H9 (cell line): ENCODE measurements at places on chromosomes 7 and 10. TPM values are rescaled to one million over a fixed set of nuclear protein-coding genes. Genes with fewer than 3 reads are reported as not detected.

DNA sequence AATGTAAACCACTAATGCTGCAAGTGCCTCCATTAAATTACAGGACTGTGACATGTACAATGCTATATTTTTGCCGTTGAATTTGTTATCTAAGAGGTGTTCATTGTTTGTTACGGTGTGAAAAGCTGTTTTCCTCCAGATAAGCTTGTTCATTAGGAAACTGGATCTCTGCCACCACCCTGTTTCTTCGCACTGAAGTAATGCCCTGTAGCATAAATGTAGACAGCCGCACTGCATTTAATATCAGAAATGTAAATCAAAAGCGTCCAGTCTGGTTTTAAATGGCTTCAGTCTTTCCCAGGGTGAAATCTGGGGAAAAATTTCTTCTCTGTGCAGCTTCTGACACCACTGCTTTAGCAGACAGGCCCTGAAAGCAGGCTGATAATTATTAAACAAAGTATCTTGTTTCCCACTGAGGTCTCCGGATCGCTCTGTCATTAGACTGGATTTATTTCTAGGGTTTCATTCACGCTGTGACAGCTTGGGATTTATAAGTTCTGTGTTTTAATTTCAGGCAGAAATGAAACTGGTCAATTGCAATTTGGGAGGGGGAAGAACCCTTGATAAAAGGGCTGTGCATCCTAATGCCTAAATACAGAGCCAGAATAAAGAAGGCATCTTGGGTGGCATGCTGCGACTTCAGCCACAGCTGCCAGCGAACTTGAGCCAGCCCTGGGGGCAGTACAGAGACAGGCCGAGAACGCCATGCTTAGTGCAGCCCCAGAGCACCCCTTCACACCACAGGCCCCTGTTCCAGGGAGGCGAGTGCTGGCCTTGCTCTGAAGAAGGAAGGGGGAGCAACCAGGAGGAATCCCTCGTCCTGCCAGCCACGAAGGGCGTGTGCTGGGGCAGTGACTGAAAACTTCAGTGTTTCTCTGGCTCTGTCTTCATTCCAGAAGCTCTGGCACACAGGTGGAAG lies 547.7 kb upstream of the GALNT17 start:
- no peak for DNase-seq

DNA sequence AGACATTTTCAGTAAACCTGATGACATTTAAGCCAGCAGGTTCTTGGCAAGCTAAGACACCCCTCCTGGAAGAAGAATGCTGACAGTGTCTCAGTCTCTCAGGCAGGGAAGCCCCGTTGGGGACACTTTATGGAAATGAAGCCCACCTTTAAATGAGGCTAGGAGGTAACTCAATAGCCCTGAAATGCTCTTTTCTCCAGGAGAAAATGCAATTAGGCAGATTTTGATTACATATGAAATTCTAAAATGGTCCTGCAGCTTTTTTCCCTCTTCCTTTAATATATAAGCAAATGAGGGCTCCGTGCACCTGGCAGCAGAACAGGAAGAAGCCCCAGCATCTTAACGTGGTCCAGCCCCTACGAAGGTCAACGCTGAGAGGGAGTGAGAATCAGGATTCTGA lies 65.8 kb upstream of the CHST15 start:
- DNase-seq, result no peak

GRCh38 chr10:110717781-110718589 lies 73.8 kb downstream of the RBM20 start:
- no peak for DNase-seq

DNA sequence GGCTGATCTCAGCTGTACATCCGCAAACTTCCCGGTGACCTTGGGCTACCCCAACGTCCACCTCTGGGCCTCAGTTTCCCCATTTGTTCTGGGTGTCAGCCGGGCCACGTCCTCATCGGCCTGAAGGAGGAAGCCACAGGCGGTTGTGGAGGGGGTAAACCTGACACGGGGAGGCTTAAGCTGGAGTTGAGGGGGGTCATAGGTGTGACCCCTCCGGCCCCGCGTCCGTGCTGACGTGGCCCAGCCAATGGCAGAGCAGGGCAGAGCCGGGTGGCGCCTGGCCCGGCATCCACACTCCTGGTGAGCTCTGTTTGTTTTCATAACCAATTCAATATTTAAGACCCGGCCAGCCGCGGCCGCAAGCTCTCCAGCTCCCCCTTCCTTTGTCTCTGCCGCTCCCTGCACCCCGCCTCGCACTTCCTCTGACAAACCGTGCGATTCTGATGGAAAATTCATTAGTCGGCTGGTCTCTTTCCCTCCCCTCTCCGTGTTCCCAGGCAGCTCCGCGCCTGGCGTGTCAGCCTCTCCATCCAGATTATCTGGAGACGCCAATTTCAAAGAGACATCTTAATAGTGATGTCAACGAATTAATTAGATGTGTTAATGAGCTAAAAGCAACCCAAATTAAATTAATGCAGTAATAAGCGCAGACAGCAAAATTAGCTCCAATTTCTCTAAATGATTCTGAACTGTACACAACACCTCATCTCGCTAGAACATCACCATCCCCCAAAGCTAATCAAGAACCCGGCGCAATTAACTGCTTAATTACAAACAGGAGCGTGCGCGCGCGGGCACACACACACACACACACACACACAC lies 55.4 kb downstream of the MICALL2 start:
- DNase-seq, result no peak

- no peak for DNase-seq
Observed at GRCh38 chr7:91212582-91212981, 51.7 kb upstream of the FZD1 start.

DNA sequence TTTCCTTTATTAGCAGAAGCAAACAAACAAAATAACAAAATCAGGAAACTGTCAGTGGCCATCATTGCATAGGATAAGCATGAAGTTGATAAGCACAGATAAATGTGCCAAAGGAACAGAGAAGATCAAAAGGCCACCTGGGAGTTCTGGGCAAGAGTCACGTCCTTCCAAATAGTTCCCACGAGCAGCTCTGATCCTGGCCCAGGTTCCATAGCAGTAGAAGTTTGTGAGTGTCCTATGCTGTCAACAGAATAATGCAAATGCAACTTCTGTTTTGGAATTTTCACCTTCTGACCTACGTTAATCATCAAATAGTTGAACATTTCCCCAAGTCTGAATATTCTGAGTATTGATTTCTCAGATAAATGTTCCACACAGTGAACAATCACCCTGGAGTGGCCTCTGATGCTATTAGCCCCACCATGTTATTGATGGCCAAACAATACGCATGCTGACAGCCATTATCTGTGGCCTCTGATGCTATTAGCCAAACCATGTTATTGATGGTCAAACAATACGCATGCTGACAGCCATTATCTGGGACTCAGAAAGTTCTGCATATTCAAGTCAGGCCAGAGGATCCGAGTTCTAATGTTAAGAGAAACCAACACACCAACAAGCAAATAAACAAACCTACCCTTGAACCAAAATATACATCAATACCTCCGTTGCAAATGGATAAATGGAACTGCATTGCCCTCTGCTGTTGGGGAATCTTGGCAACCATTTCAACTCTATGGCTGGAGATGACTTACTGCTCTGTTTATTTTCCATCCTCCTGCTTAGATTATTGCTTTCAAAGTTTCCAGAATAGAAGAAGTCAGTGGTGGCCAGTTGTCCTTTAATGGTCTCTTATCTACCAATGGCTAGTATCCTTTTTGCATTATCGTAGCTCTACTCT lies 63.3 kb downstream of the MRC1 start:
- no peak for DNase-seq

Gene LEP
- total RNA-seq, result not detected in 2 replicates

Gene HIBADH
- total RNA-seq, result 20.8 and 23.2 TPM in 2 replicates

Gene ABCF2
- total RNA-seq, result 70.1 and 70.5 TPM in 2 replicates

Gene INSYN2A
- 0.09 and 0.20 TPM in 2 replicates for total RNA-seq
